Stimulated activated CD4-positive, alpha-beta T cell treated with anti-CD3 and anti-CD28 coated beads, TNF-alpha, amount 100 ng/mL, for 1 hour (primary cell): ENCODE measurements at places on chromosomes 1 and 21.

DNA sequence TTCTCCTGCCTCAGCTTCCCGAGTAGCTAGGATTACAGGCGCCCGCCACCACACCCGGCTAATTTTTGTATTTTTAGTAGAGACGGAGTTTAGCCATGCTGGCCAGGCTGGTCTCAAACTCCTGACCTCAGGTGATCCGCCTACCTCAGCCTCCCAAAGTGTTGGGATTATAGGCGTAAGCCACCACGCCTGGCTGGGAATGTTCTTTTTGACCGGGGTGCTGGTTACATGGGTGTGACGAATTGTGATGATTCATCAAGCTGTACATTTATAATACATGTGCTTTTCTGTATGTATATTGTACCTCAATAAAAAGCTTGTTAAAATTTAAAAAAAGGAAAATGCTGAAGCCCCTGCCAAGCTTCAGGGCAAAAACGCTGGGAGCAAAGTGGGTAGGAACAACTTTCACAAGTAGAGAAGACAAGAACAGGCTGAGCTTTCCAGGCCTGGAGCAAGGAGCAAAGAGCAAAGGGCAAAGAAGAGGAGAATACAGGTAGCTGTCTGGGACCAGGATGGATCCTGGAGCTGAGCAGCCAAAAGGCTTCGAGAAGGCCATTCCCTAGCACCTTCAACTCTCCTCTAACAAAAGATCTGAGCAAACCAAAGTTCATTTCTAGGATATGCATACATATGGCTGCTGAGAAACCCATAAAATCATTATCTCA lies 20.5 kb upstream of the YRDC start:
- no peak for DNase-seq

DNA sequence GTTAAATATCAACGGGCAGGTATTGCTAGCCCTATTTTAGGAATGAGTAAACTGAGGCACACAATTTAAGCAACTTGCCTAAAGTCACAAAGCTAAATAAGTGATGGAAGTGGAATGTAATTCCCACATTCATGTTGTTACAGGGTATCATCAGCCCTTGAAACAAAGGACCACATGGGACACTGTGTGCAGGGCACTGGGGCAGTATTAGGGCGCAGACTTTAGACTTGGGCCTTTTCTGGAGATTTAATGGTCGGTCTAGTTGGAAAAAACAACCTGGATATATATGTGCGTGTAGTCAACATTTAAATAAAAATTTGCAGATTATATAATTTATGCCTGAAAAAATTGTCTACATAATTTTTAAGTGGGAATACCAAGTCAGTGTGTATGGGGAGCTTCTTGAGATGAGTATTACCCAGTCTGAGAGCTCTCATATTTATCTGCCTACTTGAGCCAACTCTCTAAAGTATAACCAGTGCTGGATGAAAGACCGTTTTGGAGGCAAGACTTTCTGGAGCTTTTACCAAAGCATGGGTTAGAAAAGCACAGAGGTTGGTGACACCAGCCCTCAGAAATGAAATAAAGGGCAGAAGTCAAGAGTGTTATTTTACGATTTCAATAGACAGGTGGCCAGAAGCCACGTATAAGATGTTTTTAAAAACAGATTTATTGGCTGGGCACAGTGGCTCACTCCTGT lies 1.6 kb downstream of the KDM1A start:
- DNase-seq: no peak

GRCh38 chr1:71210718-71211117 lies 129.9 kb upstream of the ZRANB2 start:
- DNase-seq: no peak

GRCh38 chr1:63463248-63463647 lies 59.8 kb downstream of the ITGB3BP start:
- no peak for DNase-seq

GRCh38 chr1:232883992-232884661 lies 66.3 kb upstream of the NTPCR start:
- no peak for DNase-seq

GRCh38 chr1:45543581-45544417 lies 6.8 kb upstream of the AKR1A1 start:
- DNase-seq: peak; percentile 35

DNA sequence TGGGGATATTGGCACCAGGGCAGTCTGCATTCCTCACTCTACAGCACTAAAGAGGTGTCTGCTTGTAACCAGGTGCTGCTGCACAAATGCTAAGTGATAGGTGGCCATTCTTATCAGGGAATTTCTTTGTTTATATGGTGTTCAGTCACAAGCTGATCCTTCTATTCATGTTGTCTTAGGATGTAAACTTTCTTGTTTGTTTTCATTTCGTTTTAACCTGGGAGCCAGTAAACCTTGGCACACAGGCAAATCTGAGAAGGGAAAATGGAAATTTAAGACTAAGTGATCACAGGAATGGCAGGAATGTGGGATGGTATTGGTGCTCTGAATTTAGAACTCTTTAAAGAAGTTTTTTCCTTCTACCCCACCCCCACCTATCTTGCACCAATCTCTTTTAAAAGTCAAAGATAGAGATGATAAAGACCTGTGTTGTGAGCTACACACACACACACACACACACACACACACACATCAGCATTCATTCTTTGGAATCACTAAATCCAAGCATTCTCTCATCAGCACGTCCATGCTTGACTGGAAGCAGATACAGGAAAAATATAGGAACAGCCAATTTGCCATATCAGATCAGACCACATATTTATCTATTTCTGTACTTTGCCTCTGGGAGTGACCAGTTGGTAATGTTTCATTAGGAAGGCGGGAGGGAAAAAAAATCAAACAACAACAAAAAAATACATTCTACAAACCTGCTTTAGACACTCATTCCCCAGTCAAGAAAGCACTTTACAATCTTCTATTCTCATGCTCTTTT lies 451.4 kb upstream of the ADGRL2 start:
- no peak for DNase-seq

- no peak for DNase-seq
Measured at GRCh38 chr1:161834967-161835550, 68.9 kb downstream of the ATF6 start.

DNA sequence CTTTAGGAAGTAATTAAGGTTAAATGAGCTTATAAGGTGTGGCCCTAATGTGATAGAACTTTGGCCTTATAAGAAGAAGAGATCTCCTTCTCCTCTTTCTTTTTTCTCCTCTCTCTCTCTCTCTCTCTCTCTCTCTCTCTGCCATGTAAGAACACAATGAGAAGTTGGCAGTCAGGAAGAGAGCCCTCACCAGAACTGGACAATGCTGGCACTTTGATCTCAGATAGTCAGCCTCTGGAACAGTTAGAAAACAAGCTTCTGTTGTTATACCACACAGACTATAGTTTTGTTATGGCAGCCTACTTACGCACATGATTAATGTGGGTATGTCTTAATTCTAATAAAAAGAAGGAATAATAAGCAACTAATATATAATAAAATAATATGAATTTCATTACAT lies 444.2 kb upstream of the LRRC7 start:
- no peak for DNase-seq

GRCh38 chr1:193537266-193538002 lies 351.0 kb upstream of the B3GALT2 start:
- peak; percentile 36 for DNase-seq

DNA sequence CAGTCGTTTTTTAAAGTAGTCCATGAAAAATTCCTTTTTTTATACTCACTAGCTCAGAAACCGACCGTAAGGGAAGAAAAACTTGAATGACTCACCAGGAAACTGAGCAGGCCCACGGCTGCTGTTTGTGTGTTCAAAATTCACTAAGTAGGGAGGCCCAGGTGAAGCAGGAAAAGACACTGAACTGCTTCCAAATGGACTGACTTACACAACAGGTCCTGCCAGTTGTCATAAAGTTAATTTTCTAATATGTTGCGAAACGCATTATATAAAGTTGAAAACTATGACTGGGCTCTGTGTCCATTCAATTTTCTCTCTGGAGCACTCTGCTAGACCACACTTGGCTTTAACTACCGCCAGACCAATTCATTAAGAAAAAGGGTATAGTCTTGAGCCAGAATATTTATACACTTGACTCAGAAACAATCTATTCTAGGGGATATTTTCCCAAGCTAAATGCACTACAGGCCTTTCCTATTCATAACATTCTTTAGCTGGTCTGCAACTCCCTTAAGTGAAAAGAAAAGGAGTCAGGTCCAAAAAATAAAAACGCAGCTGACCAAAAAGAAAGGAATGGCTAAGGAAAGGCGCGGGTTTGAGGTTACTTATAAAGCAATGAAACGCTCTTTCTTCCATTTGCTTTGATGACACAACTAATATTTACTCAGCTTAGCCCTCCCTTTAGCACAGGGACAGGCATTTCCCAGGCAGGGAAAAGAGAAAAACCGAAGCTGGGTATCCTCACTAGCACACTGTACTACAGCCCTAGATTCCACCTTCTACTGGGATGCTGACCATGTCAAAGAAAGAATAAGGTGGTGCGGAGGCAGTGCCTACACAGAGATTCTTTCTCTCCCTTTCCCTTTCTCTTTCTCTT lies 306.3 kb upstream of the ESRRG start:
- no peak for DNase-seq
